ENCODE measurements at places on chromosomes 4 and X.

DNA sequence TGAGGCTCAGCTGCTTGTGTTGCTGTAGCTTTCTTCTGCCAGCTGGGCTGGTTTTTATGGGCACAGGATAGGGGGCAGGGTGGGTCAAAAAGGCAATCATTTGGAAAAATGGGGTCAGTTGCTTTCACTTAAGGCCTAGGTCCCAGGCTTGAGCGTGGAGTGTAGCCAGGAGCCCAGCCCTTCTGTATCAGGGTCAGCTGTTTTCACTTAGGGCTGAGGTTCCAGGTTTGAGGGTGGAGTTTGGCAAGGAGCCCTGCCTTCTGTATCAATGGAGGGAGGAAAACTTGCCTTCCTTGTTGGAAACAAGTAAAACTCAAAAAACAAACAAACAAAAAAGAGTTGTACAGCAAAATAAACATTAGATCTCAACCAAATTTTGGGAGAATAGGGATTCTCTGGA is 37.0 kb upstream of the UGT8 start:
- DNase-seq, result no peak

- DNase-seq, result no peak
Measured at GRCh38 chr4:17188547-17189400, 290.3 kb upstream of the LDB2 start.

GRCh38 chrX:43456063-43456462 is 200.0 kb upstream of the MAOA start:
- no peak for DNase-seq

DNA sequence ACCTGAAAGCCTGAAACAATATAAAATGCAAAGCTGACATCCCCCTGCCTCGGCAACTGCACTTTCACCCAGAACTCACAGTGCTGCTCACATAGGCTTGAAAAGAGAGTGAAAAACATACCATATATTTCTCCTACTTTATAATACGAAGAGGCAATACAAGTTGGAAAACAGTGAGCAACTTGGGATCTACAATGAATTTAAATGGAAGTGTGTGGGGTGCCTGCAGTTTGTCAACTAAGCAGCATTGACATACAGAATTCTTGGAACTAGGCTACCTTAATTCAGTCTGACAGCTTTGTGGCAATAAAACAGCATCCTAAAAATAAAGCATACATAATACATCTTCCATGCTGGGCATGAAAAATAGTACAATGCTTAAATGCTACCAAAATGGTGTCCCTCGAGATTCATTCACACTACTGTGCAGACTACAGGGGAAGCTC is 8.0 kb downstream of the GASK1B start:
- DNase-seq, result no peak

GRCh38 chr4:7630568-7631287 is 196.0 kb upstream of the PSAPL1 start:
- no peak for DNase-seq

GRCh38 chr4:181777518-181777917 is 465.7 kb upstream of the TENM3 start:
- DNase-seq, result no peak

DNA sequence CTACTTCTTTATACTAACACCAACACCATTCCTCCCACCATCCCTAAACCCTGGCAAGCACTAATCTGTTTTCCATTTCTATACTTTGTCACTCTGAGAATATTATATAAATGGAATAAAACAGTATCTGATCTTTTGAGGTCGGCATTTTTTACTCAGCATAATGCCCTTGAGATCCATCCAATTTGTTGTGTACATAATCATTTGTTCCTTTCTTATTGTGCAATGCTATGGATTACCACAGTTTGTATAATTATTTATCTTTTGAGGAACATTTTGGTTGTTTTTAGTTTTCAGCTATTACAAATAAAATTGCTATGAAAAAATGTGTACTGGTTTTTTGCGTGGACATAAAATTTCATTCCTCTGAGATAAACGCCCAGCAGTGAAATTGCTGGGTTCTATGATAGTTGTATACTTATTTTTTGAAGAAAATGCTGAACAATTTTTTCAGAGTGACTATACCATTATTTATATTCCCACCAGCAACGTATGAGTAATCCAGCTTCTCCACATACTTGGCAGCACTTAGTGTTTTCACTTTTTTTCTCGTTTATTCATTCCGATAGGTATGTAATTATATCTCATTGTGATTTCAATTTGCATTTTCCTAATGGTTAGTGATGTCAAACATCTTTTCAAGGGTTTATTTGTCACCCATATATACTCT is 154.3 kb upstream of the DCAF8L1 start:
- DNase-seq, result no peak

DNA sequence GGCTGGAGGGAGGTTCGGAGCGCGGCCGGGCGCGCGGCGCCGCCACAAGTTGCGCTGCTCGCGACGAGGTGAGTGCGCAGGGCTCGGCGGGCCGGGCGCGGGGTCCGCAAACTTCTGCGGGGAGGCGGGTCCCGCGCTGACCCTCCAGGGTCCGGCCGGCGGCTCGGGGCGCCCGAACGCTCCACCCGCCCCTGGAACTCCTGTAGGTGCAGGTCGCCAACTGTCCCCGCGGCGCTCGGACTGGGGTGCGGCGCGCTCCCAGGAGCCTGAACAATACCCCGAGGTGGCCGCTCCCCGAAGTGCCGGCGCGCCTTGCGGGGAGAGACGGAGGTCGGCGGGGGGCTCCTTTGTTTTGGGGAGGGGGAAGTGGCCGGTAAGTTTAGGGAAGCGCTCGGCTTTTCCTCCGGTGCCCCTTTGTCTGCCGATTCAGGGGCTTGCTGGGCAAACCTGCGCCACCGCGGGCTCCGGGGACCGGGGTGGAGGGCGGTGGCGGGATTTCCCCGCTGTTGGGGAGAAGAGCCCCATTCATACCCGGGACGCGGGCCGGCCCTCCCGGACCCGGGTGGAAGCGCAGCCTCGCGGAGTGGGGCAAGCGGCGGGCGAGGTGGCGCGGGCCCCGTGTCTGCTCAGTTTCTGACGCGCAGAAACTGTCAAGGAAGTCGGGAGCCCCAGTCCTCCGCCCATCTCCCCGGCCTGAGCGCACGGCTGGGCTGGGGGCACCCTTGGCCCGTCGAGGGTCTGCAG is 694 bp downstream of the TBL1X start:
- DNase-seq, result peak; percentile 17

GRCh38 chr4:188214861-188215260 is 75.6 kb downstream of the TRIML1 start:
- no peak for DNase-seq

DNA sequence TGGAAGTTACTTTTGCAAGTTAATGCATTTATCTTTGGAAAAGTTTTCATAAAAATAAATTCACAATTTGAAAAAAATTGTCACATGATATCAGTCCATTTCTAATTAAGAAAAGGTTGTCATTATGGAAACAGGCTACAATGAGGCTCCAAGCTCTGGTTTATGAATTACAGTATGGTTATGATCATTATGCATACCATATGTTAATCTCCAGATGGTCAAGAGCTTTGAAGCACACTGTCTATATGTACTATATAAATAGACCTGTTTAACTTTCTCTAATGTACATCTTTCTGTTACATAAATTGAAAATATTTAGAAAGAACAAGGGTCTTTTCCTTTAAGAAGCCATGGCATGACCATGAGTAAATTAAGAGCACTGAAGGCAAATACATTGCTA is 2338.8 kb downstream of the PCDH7 start:
- no peak for DNase-seq

DNA sequence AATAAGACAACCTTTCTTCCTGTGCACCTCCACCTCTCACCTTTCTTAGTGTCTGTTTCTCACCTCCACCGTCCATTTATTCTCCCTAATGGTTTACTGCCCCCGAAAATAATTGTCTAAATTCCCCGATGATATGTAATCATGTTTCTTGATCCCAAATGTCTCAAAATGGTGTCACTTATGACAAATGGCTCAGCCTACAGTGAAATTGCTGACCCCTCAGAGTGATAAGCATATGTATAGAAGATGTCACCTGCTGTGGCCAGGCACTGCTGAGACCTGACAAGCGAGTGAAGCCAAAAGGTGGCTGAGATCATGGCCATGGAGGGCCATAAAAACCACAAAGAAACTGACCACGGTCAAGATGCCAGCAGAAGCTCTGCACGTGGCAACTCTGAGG is 35.7 kb downstream of the MSL3 start:
- no peak for DNase-seq

GRCh38 chr4:123701131-123701575 is 304.6 kb downstream of the SPRY1 start:
- DNase-seq, result no peak

DNA sequence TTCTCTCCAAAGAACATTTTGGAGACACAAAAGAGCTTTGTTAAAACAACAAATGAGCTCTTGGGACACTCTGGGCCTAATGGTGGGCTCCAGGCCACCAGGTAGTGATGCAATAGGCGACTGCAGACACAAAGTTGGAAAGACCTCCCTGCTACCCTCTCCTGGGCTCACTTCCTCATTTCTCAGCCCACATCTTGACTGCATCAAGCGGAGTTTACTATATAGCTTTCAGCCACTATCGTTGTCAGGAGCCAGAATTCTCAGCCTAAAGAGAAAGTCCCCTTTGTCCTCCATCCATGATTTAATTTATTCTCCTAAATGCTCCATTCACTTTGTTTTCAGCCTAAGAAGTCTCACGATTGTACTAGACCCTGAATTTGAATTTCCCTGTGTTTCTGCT is 114.9 kb downstream of the EFHC2 start:
- no peak for DNase-seq

DNA sequence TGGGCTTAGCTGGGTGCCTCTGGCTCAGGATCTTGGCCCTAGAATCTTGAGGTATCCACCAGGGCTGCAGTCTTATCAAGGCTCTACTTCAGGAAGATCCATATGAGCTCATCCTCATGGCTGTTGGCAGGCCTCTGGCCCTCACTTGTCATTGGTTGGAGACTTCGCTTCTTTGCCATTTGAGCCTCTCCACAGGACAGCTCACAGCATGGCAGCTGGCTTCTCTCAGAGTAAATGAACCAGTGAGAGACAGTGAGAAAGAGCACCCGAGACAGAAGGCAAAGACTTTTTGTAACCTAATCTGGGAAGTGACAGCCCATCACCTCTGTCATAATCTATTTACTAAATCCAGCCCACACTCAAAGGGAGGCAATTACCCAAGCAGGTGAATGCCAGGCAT is 236.8 kb downstream of the GPAT3 start:
- peak; percentile 21 for DNase-seq

- no peak for DNase-seq
Measured at GRCh38 chrX:68644861-68645260, 2.6 kb upstream of the STARD8 start.

DNA sequence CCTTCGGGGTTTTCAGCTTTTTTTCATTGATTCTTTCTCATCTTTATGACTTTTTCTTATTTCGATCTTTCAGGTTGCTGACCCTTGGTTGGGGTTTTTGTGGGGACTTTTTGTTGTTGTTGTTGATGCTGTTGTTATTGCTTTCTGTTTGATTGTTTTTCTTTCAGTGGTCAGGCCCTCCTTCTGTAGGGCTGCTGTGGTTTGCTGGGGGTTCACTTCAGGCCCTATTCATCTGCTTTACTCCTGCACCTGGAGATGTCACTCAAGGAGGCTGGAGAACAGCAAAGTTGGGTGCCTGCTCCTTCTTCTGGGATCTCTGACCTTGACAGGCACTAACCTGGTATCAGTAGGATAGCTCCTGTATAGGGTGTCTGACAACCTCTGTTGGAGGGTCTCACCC is 39.9 kb upstream of the PCDH18 start:
- DNase-seq, result no peak

GRCh38 chr4:39823191-39823590 is 125.3 kb downstream of the UBE2K start:
- no peak for DNase-seq

DNA sequence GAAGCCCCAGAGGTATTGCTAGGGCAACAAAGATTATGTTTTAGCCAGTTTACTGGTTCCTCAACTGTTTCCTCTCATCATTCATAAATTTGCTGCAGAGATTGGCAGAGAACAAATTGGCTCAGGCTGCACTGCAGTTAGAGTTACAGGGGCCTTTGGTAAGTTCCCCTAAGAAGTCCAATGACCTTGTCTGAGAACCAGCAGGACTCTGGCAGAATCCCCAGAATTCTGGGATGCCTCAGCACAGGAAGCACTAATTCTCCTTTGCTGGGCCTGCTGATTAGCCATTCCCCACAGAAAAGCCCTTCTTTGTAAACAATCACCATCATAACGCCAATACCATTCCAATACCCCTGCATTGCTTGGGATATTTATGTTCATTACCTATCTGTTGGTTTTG is 151.3 kb downstream of the USP46 start:
- no peak for DNase-seq

- no peak for DNase-seq
Measured at GRCh38 chrX:132837967-132838366, 120.5 kb downstream of the HS6ST2 start.

DNA sequence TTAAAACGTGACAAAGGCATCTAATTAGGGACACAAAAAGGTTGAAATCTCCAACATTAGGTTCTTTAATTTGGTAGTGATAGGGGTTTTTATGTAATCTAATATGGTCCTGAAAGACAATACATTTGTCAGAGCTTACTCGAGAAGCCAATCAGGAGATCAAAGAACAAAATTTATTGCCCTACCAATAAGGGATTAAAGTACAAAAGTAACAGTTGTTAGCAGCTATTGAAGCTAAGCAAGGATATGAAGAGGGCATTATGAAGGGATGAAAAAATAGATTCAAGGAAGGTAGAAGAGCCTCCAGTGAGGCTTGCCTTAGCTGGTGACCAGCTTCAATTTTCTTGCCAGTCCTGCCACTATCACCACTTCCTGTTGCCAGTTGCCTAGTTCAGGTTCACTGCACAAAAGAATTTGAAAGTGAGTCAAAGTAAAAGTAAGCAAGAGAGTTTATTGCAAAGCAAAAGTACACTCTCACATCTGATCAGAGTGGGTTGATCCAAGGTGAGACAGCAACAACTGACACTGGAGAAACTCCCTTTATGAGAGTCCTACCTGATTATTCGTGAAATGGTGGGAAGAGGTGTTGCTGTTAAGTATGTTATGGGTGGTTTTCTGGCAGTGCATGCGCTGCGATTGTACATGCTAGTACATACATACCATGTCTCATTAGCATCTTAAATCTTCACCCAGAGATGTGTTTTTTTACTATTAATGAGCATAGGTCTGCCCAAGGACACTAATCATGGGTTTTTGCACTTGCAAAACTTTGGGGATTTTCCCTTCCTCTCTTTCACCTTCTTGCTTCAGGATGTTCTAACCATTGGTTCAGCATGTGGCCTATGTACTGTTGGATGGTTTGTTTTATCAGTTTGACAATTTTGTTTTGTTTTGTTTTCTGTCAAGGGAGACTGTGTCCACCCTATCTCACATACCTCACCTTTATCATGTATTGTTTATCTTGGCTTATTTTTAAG is 263.2 kb upstream of the ITM2A start:
- DNase-seq, result no peak

DNA sequence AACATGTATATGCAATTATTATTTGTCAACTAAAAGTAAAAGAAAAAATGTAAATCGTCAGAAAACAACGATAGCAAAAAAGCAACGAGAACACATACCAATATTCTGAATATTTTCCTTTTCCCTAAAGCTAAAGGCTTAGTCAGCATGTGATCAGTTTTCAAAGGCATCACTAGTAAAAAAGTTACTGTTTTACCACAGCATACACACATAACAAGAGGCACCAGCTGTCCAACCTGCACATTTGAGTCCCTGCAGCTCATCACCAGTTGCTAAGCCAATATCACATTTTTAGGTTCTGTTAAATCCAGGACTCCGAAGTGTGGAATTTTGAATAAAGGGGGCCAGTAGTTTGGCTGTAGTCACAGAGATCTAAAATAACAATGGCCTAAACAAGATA is 203.8 kb downstream of the ADGRA3 start:
- DNase-seq, result no peak

GRCh38 chrX:9885150-9885549 is 82.0 kb upstream of the CLDN34 start:
- DNase-seq, result peak; percentile 63

Data from iPS-NIHi11 (cell line).